ENCODE measurements at places on chromosomes 5 and 9.

- no peak for DNase-seq
These were observed 182.3 kb upstream of the EFNA5 start for GRCh38 chr5:107853031-107853430.

DNA sequence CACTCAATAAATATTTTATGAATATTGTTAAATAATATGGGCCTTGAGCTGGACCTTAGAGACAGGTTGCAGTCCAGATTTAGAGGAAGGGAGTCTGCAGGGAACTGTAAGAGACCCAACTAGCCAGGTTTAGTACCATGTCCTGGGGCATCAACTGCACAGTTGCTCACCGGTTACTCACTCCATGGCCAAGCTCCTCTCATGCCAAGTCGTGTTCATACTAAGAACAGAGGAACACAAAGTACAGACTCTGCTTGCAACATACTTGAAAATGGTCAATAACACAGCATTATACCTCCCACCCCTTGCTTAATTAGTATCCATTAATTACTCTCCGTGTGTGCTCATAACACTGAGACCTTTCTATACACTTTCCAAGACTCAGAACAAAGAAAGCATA is 317.6 kb upstream of the PIK3R1 start:
- DNase-seq, result no peak

DNA sequence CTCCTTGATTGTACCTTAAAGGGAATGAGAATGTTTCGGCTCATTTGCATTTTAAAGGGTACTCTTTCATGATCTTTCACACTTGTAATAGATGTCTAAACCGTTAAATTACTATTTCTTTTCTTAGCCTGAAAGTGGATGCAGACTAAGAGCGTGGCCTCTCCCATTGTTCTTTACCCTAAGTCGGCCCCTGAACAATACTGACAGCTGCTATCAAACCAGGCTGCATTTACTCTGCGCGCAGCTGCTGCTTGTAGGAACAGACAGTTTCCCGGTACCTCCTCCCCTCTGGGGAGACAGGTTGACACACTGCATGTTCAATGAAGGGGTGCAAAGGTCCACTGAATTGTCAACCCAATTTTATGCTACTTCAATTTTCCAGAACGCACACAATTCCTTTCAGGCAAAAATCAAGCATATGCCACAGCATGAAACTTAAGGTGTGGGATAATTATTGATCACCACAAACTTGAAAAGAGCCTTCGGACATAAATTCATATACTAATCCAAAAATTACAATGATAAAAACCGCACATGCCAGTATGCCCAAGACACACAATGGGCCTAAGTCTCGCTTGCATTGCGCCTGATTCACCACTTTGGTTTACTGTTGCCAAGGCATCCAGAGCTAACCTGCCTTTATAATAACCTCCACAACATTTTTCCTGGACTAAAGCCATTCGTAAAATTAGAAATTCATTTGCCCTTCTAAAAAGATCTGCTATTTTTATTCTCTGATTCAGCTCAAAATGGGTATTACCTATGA is 39.7 kb downstream of the TLE1 start:
- DNase-seq, result no peak

GRCh38 chr9:130997925-130998596 is 10.9 kb upstream of the LAMC3 start:
- DNase-seq, result peak; percentile 81

GRCh38 chr9:117414906-117415331 is at the start of gene ASTN2:
Gene ASTN2 (minus strand): TSS chr9:117415057. CDS start chr9:117414938, 119 bp downstream.
- DNase-seq, result peak; percentile 20

- DNase-seq, result no peak
These were observed 257.4 kb downstream of the TRIM36 start for GRCh38 chr5:114912189-114912920.

- no peak for DNase-seq
These were observed 144.3 kb upstream of the DHFR start for GRCh38 chr5:80799041-80799440.

DNA sequence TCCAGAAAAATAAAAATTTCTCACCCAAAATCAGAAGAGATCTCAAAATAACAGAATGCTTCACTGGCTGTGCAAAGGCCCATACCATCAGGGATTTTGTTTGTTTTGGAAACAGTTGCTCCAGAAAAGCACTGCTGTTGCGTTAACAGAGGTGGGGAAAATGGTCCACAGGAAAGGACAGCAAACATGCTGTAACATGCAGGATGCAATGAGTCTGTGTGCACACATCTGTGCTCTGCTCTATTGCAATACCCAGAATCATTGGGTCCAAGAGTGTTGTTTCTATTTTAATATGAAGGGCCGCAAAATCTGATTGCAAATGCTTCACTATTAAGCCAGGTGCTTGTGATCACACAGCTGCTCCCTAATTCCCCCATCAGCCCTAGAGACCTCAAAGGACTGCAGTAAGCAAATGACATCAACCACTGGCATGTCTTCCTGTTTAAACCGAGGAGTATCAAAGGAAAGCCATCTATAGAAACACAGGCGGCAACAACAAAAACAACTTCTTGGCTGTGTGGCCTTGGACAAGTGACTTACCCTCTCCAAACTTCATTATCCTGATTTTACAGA is 141.0 kb downstream of the DCP2 start:
- DNase-seq, result no peak

- no peak for DNase-seq
These were observed 5.3 kb downstream of the NSA2 start for GRCh38 chr5:74772359-74772758.

DNA sequence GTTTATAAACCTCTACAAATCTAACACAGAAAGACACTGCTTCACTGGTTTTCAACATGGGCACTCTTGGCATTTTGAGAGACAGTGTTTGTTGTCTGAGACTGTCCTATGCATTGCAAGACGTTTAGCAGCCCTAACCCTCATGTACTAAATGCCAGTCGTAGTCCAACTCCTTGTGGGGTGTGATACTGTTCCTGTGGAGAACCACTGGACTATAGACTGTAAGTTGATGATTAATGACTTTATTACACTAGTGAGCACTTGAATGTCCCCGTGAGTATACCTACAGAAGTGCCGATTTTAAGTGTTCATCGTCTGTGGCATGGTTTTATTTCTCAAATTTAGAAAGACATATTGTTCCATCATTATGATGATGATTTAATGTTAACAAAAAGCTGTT is 46.2 kb downstream of the RECK start:
- DNase-seq, result no peak

- no peak for DNase-seq
These were observed 26.0 kb downstream of the GPBP1 start for GRCh38 chr5:57199866-57200265.

GRCh38 chr5:74889523-74890105 is 23.4 kb upstream of the FAM169A start:
- no peak for DNase-seq

GRCh38 chr5:73306741-73307275 is 133.8 kb downstream of the TMEM174 start:
- DNase-seq, result no peak

DNA sequence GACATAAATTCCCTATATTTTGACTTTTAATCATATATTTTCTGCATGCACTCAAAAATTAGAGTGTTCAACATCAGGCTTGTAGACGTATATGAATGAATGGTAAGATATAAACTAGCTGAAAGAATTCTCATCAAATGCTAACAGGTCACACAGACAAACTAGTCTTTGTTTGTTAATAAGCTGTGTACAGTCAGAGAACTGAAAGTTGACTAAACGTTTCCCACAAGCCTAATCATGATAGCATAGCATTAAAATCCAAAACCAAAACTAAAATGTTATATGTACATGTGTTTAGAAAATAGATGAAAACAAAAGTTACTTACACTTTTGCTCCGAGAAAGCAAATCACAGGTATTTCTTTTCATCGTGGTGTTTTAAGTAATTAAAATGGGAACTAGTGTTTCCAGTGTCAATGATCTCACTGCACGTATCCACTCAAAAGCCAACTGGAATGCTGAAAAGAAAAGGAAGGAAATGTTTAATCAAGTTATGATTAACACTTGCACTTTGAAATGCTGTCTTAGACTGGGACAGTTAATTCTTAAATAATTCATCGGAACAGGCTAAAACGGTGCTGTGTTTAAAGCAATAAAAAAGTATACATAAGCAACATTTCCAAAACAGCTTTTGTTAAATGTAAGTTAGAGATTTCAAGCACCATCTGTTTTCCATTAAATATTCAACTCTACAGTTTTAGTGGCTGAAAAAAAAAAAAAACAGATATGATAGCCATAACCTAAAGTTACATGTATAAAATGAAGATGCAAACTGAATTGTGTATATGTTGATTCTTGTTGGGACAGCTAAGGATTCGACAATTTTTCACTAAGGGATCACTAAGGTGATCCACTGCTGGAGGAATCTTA is 291.9 kb upstream of the PDE4D start:
- no peak for DNase-seq

DNA sequence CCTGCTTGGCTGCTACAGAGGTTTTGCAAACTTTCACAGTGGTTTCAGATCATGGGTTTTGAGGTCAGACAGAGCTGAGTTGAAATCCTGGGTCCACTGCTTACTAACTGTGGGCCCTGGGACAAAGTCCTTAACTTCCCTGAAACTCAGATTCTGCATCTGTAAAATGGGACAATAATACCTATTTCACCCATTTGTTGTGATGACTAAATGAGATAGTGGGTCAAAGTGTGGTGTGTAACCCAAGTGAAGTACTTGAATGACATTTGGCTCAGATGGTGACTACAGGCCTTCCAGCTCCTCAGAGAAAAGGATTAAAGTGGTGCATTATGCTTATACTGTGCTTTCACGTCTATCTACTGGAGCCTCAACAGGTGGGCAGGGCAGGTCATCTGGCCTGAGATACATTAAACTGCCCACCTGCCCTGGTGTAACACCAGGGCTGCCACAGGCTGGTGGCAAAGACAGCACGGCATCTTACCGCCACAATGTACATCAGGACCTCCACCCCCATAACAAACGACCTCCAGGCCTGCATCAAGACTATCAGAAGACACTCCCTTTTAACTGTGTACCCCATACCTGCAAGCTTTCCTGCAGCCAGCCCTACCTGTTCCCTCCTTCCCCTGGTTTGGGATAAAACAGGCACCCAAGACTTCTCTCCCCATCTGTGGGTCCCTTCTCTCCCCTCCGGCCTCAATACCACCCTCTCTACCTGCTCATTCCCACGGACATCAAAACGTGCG is 846 bp upstream of the TRAF1 start:
- no peak for DNase-seq

DNA sequence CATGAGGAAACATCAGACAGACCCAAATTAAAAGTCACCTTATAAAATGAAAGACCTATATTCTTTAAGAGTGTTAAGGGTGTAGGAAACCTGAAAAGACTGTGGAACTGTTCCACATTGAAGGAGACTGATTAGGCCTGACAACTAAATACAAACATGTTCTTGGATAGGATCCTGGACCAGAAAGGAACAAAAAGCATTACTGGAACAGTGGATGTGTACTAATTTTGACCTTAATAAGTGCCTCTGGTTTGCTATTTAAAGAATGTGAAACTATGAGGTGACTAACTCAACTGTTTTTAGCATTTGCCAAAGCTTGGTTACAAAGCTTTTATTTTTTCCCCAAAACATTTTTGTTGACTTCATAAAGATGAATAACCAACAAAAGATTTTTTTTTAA is 340.6 kb downstream of the CAAP1 start:
- no peak for DNase-seq

All from GM10248 (cell line).